Cortex of kidney (tissue), 1 donor: ENCODE measurements at places on chromosomes 3 and 15.

GRCh38 chr3:155921486-155921885, 51.0 kb downstream of the GMPS start:
- no peak for DNase-seq

GRCh38 chr15:42868683-42869082, 51.9 kb downstream of the TTBK2 start:
- DNase-seq: no peak

- DNase-seq: no peak
Observed at GRCh38 chr15:54843006-54843405, 353.7 kb downstream of the RSL24D1 start.

- DNase-seq: no peak
Observed at GRCh38 chr3:38637906-38638305, 11.6 kb downstream of the SCN5A start.

GRCh38 chr15:56185980-56186379, 57.7 kb downstream of the RFX7 start:
- DNase-seq: no peak

GRCh38 chr3:15345066-15345607, 12.8 kb upstream of the SH3BP5 start:
- no peak for DNase-seq

DNA sequence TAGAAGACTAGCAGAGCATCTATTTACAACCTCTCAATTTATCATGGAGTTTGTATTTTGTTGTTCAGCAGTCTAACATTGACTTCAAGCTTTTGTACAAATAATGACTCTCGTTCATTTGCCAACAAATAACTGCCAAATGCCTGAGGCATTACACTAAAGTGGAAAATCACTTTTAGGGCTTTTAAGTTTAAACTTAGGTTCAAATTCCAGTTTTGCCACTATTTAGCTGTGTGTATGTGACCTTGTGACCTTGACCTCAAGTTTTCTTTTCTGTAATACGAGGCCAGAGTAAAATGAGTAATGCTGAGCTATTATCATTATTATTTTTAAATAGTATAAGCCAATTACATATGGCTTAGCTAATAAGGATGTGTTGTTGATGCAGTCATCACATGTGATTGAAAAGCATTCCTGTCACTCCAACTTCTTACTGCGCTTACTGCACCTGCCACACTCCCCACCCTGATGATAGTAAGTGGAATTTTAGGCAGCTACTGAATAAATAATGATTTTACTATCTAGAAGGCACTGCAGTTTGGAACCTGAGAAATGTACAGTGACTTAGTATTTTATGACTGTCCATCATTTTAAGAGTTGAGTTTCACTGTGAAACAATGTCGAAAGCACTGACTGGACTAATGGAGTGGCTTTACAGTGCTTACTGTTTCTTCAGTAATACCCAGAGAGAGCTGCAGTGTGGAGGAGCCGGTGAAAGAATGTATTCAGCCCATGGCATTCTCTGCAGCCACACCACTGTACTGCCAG, 16.3 kb downstream of the ARL8B start:
- no peak for DNase-seq

DNA sequence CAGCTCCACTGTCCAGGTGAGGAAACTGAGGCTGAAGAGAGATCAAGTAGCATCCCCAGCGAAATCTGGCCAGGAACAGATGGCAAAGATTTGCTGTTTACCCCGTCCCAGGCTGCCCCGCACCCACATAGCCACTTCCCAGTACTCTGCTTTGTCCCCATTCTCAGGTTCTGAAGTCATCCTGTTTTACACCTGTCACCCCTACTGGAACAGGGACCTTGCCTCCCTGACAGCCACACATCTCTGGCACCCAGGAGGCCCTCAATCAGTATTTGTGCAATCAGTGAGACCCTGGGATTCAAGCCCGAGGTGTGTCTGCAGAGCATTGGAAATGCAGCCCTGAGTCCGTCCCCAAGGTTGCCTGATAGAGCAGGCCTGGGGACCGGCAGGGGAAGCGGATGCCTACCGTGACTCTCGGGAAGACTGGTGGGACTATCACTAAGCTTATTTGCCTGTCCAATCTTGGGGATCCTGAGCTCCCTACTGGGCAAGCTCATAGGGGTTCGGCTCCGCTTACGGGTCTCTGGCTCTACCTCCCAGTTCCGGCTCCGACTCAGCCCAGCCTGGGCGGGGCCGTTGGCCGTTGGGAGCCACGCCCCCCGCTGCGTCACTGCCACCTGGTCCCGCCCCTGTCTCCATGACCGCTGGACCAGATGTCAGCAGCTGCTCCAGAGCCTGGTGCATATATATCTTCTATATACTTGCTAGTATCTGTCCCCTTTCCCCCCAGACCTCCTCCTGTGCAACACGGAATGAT, 17.5 kb upstream of the FANCD2 start:
- no peak for DNase-seq
